ENCODE measurements at places on chromosomes 6 and 20. TPM values are rescaled to one million over a fixed set of nuclear protein-coding genes. Genes with fewer than 3 reads are reported as not detected.

The THEMIS gene
- 1.6 TPM for total RNA-seq

- DNase-seq = no peak
Measured at GRCh38 chr20:39066471-39067242, 104.5 kb downstream of the DHX35 start.

The DSE gene
- total RNA-seq = 40.0 TPM

GRCh38 chr6:91415031-91415605 lies 828.2 kb upstream of the MAP3K7 start:
- DNase-seq = no peak

DNA sequence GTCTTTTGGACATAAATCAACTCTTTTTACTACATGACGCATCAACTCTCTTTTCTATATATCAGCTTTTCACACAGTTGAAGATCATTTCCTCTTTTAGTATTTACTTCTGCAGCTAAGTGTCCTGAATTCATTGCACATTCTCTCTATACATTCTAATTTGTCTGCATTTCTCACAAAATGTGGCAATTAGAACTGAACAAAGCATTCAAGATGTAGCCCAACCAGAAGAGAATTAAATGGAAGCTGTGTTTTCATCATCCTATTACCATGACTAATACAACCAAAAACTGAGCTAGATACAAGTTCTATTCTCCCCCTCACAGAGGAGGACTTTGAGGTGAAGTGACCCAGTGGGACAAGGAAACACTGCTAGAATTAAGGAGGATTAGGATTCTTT lies 86.9 kb downstream of the PLCG1 start:
- no peak for DNase-seq

DNA sequence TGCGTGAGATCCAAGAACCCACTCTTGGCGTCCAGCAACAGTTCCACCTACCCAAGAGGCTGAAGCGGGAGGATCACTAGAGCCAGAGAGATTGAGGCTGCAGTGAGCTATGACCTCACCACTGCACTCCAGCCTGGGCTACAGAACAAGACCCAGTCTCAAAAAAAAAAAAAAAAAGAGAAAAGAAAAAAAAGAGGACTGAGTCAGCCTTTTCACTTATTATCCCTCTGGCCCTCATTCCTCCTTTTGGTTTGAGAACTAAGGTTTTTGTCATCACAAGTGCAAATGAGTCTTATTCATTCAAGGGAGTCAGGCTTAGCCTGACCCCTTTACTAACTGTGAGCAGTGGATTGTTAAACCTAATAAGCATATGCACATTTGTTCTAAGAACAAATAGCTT lies 37.9 kb upstream of the JARID2 start:
- no peak for DNase-seq

GRCh38 chr6:125165256-125165655 lies 11.7 kb downstream of the TPD52L1 start:
- DNase-seq = no peak

The TEAD3 gene
- 39.0 TPM for total RNA-seq

GRCh38 chr20:49482621-49483017 lies at the start of gene KCNB1:
Gene KCNB1 (minus strand): TSS chr20:49482668. CDS start chr20:49482480, 188 bp downstream.
- DNase-seq = no peak

GRCh38 chr6:30890646-30891449 lies 6.5 kb downstream of the DDR1 start:
- DNase-seq = peak; percentile 37

The IP6K3 gene
- not detected for total RNA-seq

GRCh38 chr20:37202267-37202943 lies 23.1 kb upstream of the MROH8 start:
- no peak for DNase-seq

GRCh38 chr20:20130399-20130798 lies 78.1 kb downstream of the CFAP61 start:
- no peak for DNase-seq

- DNase-seq = no peak
Measured at GRCh38 chr20:20480689-20481088, 112.8 kb downstream of the INSM1 start.

DNA sequence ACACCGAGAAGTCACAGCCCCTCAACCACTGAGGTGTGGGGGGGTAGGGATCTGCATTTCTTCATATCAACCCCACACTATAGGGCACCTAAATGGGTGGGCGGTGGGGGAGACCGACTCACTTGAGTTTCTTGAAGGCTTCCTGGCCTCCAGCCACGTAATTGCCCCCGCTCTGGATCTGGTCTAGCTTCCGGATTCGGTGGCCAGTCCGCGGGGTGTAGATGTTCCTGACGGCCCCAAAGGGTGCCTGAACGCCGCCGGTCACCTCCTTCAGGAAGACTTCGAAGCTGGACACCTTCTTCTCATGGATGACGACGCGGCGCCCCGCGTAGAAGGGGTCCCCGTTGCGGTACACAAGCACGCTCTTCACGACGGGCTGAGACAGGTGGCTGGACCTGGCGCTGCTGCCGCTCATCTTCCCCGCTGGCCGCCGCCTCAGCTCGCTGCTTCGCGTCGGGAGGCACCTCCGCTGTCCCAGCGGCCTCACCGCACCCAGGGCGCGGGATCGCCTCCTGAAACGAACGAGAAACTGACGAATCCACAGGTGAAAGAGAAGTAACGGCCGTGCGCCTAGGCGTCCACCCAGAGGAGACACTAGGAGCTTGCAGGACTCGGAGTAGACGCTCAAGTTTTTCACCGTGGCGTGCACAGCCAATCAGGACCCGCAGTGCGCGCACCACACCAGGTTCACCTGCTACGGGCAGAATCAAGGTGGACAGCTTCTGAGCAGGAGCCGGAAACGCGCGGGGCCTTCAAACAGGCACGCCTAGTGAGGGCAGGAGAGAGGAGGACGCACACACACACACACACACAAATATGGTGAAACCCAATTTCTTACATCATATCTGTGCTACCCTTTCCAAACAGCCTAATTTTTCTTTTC lies at the start of gene DCDC2:
TSS of gene DCDC2 (minus strand) at position 724 of the 883 bp plus-strand sequence. CDS start at position 415, 309 bp downstream.
- DNase-seq = peak; percentile 81

The GATA5 gene
- 0.23 TPM for total RNA-seq

- no peak for DNase-seq
Measured at GRCh38 chr6:97032955-97033354, 108.4 kb downstream of the KLHL32 start.

The PTGIS gene
- 4.3 TPM for total RNA-seq
